ENCODE measurements at places on chromosomes 12 and 14.

- no peak for DNase-seq
Measured at GRCh38 chr12:7959701-7960121, 23.7 kb upstream of the SLC2A3 start.

DNA sequence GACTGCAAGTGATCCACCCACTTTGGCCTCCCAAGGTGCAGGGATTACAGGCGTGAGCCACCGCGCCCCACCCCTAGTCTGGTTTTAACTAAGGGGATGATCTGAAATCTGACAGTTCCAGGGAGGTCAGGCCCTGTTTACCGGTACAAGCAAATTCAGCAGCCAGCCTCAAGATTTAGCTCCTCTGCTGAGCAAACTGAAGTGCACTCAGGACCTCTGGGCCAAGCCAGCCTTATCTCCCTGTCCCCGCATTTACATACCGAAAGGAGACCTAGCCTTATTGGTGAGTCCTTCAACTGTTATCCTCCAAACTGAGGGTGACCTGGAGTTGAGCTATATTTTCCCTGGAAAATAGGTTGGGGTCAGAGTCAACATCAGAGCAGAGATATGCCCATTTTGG lies 835 bp upstream of the ABHD4 start:
- DNase-seq: no peak

DNA sequence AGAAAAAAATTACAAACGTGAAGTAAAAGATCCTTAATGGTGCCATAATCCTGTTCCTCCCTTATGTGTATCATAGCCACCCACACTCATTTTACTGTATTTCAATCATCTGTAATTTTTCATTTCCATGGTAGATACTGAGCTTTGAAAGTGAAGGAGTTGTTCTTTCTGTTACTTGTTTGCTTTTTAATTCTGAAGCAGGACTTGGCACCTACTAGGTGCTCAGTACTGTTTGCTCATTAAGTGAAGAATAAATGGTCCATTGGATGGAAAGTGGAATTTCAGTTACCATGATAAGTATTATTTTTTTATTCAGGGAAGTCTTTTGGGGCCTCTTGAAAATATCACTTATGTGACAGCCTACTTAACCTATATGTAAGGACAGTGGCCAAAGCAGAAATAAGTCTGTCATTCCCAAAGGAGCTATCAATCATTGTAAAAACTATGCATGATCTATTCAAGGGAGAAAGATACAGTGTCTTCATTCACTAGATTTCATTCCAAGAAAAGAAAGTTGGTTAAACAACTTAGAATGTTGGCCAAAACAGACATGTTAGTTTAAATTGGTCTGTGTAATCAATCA lies 1244.4 kb upstream of the SEL1L start:
- no peak for DNase-seq

- no peak for DNase-seq
Measured at GRCh38 chr12:71208053-71208685, 50.4 kb upstream of the TSPAN8 start.

DNA sequence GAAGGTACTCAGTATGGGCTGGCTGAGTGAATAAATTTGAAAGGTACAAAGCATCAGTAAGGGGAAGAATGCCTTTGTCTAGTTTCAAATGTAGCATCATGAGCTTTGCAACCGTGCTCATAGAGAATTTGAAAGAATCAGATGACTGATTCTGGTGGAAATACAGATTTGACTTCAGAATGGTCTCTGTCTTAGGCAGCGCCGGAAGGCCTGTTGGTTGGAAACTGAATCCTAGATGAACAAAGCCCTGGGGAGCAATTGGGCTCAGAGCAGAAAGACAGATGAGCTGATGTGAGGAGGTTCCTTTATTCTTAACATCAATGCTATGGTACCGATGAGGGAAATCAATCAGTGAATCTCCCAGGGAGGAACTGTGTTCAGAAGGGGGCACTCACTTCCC lies 137.3 kb downstream of the SNAPC1 start:
- no peak for DNase-seq

- DNase-seq: no peak
Measured at GRCh38 chr12:66062290-66062625, 68.3 kb downstream of the LLPH start.

GRCh38 chr12:74538491-74539258 lies 1.0 kb downstream of the ATXN7L3B start:
- DNase-seq: no peak

- DNase-seq: no peak
Measured at GRCh38 chr12:27162229-27162537, 79.8 kb upstream of the C12orf71 start.

DNA sequence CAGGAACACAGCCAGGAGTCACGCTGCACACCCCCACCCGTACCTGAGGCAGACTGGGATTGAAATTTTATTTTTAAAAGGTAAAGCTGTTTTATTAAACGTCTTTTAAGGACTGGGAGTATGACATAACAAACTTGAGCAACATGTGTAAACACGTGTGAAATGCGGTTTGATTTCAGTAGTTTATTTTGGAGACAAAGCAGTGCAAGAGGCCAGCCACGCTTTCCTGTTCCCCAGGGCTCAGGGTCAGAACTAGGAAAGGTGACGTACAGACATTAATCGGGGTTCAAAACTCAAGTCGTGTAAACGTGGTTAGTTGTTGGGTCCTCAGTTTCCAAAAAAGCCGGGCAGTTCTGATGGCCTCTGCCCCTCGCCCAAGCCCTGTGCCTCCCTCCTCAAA lies 16.7 kb downstream of the CHGA start:
- no peak for DNase-seq

DNA sequence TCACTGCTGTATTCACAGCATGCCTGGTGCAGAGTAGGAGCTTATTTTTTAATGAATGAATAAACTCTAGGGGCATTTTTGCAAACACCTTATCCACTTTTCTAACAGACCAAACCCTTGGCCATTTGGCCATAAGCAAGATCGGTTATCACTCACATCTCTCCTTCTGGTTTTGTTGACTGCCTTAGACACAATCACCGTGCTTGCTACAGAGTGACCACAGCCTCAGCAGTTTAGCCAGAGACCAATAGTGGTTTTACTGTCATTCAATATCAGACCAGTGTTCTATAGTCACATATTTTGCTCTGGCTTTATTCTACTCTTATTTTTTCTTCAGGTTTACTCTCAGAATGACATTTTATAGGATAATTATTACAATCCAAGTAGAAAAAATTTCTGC lies 2.2 kb downstream of the KLRB1 start:
- no peak for DNase-seq

GRCh38 chr12:95733141-95733825 lies 57.3 kb downstream of the NTN4 start:
- peak; percentile 82 for DNase-seq

GRCh38 chr14:57657487-57657886 lies 163.8 kb upstream of the CCDC198 start:
- peak; percentile 0 for DNase-seq

DNA sequence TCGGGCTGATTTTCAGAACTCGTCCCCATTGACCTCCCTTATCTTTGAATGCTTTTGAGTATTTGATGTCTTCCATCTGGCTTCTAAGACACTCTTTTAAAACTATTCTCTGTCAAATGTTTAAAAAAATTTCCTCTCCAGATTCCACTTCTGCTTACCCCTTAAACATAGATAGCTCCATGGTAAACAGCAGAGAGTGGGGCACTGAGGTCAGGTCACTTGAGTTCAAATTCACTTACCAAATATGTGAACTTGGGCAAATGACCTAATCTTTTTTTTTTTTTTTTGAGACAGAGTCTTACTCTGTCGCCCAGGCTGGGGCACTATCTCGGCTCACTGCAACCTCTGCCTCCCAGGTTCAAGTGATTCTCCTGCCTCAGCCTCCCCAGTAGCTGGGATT lies 126.8 kb upstream of the CPSF6 start:
- DNase-seq: no peak

- no peak for DNase-seq
Measured at GRCh38 chr12:1870086-1870485, 48.4 kb downstream of the CACNA2D4 start.

- no peak for DNase-seq
Measured at GRCh38 chr12:11568762-11569478, 80.6 kb upstream of the ETV6 start.

Data from AG04450 (cell line).